Lung microvascular endothelial cell (primary cell): ENCODE measurements at places on chromosomes 4 and X. TPM values are rescaled to one million over a fixed set of nuclear protein-coding genes. Genes with fewer than 3 reads are reported as not detected.

GRCh38 chrX:11655282-11656015 is 10.3 kb downstream of the ARHGAP6 start:
- DNase-seq = no peak

GRCh38 chr4:76581077-76581962 is 146.3 kb downstream of the SHROOM3 start:
- no peak for DNase-seq

GRCh38 chr4:115325836-115326235 is 212.4 kb upstream of the NDST4 start:
- DNase-seq = no peak

- no peak for DNase-seq
Observed at GRCh38 chr4:37958932-37959331, 1.3 kb upstream of the PTTG2 start.

Gene NAP1L2
- 0.65 and 2.0 TPM in 2 replicates for total RNA-seq
